ENCODE measurements at places on chromosomes 5 and 9. TPM values are rescaled to one million over a fixed set of nuclear protein-coding genes. Genes with fewer than 3 reads are reported as not detected.

RANBP17 gene
- total RNA-seq, result 12.5 TPM

PARP8 gene
- 21.5 TPM for total RNA-seq

KIF20A gene
- total RNA-seq, result 21.6 TPM

SPAAR gene
- 0.26 TPM for total RNA-seq

FAM120AOS gene
- total RNA-seq, result 40.8 TPM

CAVIN4 gene
- 1.6 TPM for total RNA-seq
